CD8-positive, alpha-beta T cell (primary cell): ENCODE measurements at places on chromosomes 4 and X. TPM values are rescaled to one million over a fixed set of nuclear protein-coding genes. Genes with fewer than 3 reads are reported as not detected.

DNA sequence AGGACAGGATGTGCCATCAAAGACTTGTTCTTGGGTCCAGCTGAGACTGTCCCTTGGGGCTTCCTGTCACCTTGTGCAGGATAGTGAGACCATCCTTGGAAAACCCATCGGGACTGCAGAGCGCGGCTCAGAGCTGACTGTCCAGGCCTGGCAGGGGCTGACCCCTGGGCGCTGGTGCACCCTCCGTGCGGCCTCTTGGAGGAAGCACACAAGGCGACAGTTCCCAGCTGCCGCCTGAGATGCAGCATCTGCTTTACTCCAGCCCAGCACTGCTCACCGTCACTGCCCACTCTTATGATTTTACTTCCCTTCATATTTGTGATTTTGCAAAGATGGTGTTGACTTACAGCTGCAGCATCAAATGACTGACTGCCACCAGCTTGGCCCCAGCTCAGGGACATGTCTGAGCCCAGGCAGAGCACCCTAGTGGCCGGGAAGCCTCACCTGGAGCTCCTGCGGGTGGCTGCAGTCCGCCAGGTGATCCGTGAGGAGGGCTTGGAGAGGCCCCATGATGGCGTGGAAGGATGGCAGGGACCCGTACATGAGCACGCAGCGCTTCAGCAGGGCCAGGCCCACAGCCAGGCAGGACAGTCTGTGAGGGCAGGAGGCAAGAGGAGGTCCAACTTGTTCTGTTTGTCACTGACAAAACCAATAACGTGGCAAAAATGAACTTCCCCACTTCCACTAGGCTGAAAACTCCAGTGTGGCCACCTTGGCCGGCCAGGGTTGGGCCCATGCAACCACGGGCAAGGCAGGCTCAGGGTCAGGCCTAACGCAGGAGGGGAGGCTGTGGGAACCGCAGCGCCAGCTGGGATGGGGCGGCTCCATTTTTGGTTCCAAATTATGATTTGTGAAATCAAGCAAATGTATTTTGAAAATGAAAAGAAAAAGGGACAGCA lies 21.8 kb downstream of the NOP14 start:
- DNase-seq: no peak

DNA sequence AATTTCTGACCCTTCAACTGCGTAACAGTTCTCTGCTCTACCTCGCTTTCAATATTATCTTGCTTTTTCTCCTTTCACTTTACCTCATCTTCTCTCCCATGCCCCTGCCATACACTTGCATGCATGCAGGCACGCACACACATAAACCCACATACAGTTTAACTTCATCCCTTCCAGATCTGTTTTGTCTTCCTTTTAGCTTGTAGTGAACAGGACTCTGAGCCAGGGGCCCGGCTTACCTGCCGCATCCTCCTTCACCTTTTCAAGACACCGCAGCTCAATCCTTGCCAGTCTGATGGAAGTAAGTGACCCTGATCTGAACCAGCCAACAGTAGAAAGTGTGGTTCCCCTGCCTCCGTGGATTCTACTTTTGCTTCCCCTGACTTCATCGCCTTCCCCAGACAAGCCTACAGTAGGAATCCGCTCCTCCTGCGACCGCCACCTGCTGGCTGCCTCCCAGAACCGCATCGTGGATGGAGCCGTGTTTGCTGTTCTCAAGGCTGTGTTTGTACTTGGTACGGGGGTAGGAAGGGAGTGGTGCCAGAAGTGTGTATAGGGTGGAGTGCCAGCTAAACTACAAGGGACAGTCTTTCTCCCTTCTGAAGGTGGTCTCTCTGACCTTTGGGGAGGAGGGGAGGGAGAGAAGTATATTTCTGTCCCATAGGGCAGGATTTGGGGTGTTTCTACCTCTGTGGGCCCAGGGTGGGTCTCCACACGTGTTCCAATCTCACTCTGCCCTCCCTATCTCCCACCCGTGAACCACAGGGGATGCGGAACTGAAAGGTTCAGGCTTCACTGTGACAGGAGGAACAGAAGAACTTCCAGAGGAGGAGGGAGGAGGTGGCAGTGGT lies 10.7 kb downstream of the MED12 start:
- peak; percentile 83 for DNase-seq

DNA sequence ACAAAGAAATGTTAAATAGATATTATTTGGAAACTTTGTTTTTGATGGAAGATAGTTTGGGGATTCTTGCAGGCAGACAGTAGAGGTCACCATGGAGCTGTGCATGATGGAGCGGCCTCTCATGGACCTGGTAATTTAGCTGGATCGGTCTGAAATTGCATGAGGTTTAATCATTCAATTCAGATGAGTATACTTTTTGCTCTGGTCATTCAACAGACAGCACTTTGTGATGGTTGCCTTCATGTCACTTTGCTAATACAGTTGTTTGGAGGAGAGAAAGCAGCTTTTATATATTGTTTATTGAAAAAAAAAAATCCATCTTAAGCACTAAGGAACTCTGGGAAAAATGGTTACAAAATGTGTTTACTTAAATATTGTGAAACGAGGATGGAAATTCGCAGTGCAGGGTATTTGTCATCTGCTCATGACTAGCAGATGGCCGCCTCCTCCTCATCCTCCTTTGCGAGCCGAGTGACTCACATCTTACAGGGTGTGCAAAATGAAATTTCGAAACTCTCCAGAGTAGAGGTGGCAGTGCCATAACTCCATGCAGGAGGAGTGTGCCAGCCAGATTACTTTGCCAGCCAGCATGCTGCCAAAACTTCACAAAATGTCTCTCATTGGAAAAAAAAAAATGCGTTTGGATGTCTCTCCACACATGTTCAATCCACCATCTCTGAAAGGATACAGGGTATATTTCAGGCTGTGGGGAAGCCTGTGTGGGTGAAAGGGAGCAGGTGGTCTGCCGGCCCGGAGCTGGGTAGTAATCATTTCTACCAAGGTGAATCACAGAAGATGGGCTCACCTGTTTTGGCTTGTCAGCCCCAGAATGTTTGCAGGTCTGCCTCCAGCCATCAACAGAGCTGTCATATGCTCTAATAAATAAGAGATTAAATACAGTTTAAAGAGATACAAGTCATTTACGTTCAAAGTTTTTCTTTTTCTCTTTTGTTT lies 314.9 kb upstream of the DIPK2B start:
- no peak for DNase-seq

- DNase-seq: no peak
Measured at GRCh38 chr4:69096111-69096656, at the start of gene UGT2B7. Gene UGT2B7 (plus strand): TSS chr4:69096474. CDS start chr4:69096521, 47 bp downstream.

GRCh38 chr4:180587379-180587778 lies 1655.8 kb upstream of the TENM3 start:
- no peak for DNase-seq

The SSX2 gene
- not detected for total RNA-seq

- DNase-seq: no peak
Measured at GRCh38 chrX:39599339-39599738, 498.4 kb downstream of the BCOR start.

The GPR143 gene
- not detected for total RNA-seq

GRCh38 chrX:24526616-24527015 lies 61.5 kb downstream of the PDK3 start:
- no peak for DNase-seq
